HFFc6 (cell line): ENCODE measurements at places on chromosomes 3 and 15.

GRCh38 chr15:99978426-99978825, 245.2 kb upstream of the LYSMD4 start:
- no peak overlapping the region for H3K27ac ChIP-seq
- peaks cover 8% of the 10 kb centered on the region for H3K27me3 ChIP-seq
- H3K4me1 ChIP-seq, result no peaks in the 10 kb centered on the region
- no peak overlapping the region for H3K4me3 ChIP-seq

DNA sequence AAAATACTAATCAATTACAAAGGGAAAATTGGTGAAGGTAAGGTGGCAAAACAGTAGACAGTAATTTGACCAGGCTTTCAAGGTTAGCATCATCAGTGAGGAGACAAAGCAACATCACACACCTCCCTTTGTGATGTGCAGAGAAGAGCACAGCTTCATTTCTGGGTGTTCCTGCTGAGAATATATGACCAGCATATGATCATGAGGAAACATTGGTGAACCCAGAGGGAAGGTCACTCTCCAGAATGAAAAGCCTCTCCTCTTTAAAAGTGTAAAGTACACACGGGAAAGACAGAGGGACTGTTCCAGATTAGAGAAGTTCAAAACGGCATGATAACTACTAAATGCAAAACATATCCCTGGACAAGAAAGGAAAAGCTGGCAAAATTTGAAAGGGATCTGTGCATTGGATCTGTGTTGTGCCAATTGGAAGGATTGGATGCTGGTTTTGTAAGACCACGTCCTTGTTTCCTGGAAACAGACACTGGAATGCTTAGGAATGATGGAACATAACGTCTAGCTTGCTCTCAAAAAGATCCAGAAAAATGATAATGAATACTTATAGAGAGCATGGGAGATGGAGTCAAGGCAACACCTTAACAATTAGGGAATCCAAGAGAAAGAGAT, 80.6 kb upstream of the MITF start:
- H3K4me3 ChIP-seq, result no peak overlapping the region
- DNase-seq, result no peak
- H3K4me1 ChIP-seq, result no peaks in the 10 kb centered on the region
- no peak overlapping the region for H3K27ac ChIP-seq
- H3K27me3 ChIP-seq, result peaks cover 13% of the 10 kb centered on the region

GRCh38 chr15:28912422-28912821, 26.6 kb downstream of the APBA2 start:
- H3K4me3 ChIP-seq, result no peak overlapping the region
- H3K4me1 ChIP-seq, result no peaks in the 10 kb centered on the region

DNA sequence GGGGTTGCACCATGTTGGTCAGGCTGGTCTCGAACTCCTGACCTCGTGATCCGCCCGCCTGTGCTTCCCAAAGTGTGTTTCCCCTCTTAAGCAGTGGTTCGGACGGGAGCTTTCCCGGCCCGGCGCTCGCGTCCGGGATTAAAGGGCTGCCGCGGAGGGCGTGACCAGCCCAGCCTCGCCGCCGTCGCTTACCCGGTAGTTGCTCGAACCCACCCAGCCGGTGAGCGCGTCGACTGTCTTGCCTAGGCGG, 513 bp downstream of the CLASP2 start:
- H3K36me3 ChIP-seq, result no peaks in the 10 kb centered on the region
- H3K27me3 ChIP-seq, result no peaks in the 10 kb centered on the region; the same call in 1 of the 2 replicates
- peak overlapping the region; percentile 94 for H3K27ac ChIP-seq
- H3K4me3 ChIP-seq, result no peak overlapping the region

DNA sequence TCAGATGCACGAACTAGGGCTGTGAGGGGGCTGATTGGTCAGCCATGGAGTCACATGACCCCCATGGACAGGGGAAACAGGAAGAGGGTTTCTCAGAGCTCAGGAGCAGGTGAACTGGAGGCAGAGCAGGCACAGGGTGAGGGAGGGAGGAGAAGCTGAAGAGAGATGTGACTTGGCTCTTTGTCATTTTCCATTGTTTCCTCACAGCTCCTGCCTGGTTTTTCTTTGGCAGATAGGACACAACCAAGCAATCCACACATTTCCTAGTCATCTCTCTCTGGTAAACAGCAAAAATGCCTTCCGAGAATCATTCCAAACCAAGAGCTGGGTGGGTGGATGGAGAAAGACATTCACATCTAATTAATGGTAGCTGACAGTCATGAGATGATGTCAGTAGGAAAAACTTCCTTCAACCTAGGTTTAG, 43.4 kb upstream of the LMCD1 start:
- H3K27ac ChIP-seq, result peak overlapping the region; percentile 96
- DNase-seq, result peak; percentile 39
- H3K27me3 ChIP-seq, result 0 out of 2 replicates have a peak, but pooled peaks cover 1% of the 10 kb centered on the region
- H3K36me3 ChIP-seq, result peaks cover 3% of the 10 kb centered on the region; the same call in 1 of the 2 replicates
- peaks cover 70% of the 10 kb centered on the region for H3K4me1 ChIP-seq

DNA sequence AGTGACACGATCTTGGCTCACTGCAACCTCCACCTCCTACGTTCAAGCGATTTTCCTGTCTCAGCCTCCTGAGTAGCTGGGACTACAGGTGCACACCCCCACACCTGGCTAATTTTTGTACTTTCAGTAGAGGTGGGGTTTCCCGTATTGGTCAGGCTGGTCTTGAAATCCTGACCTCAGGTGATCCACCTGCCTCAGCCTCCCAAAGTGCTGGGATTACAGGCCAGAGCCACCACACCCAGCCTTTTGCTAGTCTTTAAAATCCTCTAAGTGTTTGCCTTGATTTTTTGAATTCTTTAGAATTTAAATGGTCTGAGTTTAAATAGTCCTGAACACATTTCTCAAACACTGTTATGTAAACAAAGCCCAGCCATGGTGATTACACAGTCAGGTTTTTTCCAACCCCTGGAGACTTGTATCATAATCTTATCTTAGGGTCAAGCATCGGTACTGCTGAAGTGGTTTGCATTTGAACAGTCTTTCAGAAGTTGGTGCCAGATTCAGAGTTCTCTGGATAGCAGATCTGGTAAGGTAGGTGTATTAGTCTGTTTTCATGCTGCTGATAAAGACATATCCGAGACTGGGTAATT, 28.2 kb upstream of the PIAS1 start:
- no peaks in the 10 kb centered on the region; the same call in 1 of the 2 replicates for H3K36me3 ChIP-seq
- H3K27me3 ChIP-seq, result peaks cover 20% of the 10 kb centered on the region
- no peak overlapping the region for H3K4me3 ChIP-seq
- DNase-seq, result peak; percentile 16
- peak overlapping the region; percentile 1; the same call in 1 of the 2 replicates for H3K27ac ChIP-seq
- no peaks in the 10 kb centered on the region for H3K4me1 ChIP-seq

GRCh38 chr3:127093312-127093711, 99.6 kb upstream of the PRR23E start:
- no peak overlapping the region for H3K27ac ChIP-seq
- no peak overlapping the region for H3K4me3 ChIP-seq
- no peaks in the 10 kb centered on the region for H3K4me1 ChIP-seq
- DNase-seq, result no peak
- no peaks in the 10 kb centered on the region for H3K36me3 ChIP-seq

DNA sequence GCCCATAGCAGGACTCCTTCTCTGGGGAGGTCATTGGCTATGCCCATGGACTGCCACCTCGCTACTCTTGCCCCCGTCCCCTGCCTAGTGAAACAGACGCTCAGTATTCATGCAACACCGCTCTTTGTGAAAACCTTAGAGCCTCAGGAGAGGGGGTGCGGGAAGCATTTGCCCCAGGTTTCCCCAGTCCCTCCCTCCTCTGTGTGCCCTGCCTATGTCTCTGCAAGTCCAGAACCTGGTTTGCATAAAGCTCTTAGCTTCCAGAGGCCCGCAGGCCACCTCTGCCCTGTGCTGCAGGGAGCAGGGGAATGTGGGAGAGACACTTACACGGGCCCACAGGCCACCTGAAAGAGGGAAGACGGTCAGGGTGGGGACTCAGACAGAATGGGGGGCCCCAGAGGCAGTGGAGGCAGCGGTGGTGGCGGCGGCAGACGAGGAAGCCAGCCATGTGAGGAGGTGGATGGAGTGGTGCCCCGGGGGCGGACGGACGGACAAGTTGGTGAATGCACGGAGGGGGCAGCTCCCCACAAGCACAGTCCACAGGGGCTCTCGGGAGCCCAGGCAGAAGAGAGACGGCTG, 33.8 kb upstream of the CTSH start:
- H3K27ac ChIP-seq, result peak overlapping the region; percentile 60
- H3K4me1 ChIP-seq, result peaks cover 11% of the 10 kb centered on the region
- peaks cover 20% of the 10 kb centered on the region for H3K27me3 ChIP-seq

DNA sequence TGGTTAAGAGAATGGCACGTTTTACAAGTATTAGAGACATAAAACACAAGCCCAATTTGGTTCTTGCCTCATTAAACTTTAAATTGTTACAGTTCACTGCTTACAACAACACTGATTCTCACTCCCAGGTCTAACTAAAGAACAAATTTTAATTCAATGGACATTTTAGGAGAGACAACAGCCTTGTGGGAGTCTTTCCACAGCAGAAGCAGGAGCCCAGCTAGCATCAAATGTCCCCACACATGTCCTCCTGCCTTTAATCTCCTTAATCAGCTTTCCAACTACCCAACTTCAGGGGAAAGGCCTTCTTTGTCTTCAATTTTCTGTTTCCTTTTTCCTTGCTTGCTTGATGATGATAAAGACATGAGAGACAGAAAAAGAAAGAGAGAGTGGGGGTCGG, 287.8 kb upstream of the WNT5A start:
- no peak for DNase-seq
- no peaks in the 10 kb centered on the region for H3K4me1 ChIP-seq
- no peaks in the 10 kb centered on the region for H3K36me3 ChIP-seq
- no peak overlapping the region for H3K4me3 ChIP-seq
- peaks cover 5% of the 10 kb centered on the region for H3K27me3 ChIP-seq
- no peak overlapping the region for H3K27ac ChIP-seq

DNA sequence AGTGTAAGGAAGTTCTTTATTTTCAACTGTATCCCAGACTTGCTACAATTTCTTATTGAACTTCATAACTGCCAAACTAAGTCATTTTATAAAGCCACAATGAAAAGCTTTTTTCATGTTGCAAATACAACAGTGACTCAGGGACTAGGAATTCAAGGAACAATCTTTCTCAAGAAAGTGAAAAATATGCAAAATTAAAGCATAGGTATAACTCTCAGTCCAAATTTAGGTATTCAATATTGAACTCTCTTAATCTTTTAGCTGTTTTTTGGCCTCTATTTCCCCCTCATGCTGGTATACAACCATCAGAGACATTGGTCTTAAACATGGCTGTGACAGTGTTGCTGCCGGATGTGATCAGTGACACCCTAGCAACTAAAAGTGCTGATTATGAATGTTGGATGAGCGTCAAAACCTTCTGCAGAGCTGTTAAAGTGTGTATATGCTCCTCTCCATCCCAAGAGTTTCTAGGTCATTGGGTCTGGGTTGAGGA, 476.9 kb downstream of the ZNF385D start:
- peaks cover 50% of the 10 kb centered on the region for H3K4me1 ChIP-seq
- peak overlapping the region; percentile 84 for H3K27ac ChIP-seq
- peaks cover 17% of the 10 kb centered on the region; the same call in 1 of the 2 replicates for H3K36me3 ChIP-seq
- no peak for DNase-seq
- H3K4me3 ChIP-seq, result no peak overlapping the region; the same call in 1 of the 2 replicates

- H3K27me3 ChIP-seq, result peaks cover 3% of the 10 kb centered on the region
- H3K36me3 ChIP-seq, result no peaks in the 10 kb centered on the region
- H3K4me1 ChIP-seq, result peaks cover 32% of the 10 kb centered on the region
- no peak overlapping the region for H3K4me3 ChIP-seq
- no peak overlapping the region for H3K27ac ChIP-seq
Observed at GRCh38 chr15:63434576-63435186, 53.0 kb upstream of the CA12 start.

GRCh38 chr3:122745369-122746021, 48.1 kb downstream of the HSPBAP1 start:
- H3K4me1 ChIP-seq, result peaks cover 13% of the 10 kb centered on the region
- peak; percentile 49 for DNase-seq
- H3K27me3 ChIP-seq, result no peaks in the 10 kb centered on the region
- H3K4me3 ChIP-seq, result no peak overlapping the region

DNA sequence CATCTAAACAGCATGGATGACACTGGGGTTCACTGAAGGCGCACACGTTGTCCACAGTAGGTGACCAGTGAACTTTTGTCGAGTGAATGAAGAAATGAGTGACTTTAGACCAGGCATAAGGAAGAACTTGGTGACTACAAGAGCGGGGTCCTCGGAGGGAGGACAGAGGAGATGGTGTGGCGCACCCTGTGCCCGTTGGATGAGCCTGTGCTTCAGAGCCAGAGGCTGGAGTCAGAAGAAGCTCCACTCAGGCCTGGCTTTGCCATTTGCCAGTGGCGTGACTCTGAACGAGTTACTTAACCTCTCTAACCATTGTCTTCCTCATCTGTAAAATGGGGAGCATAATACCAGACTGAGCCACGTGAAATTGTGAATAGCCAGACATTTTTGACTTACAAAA, 42.2 kb downstream of the MUC4 start:
- H3K27me3 ChIP-seq, result peaks cover 4% of the 10 kb centered on the region
- no peak overlapping the region for H3K4me3 ChIP-seq
- no peaks in the 10 kb centered on the region for H3K4me1 ChIP-seq
- DNase-seq, result no peak

- no peak overlapping the region for H3K4me3 ChIP-seq
- no peaks in the 10 kb centered on the region for H3K4me1 ChIP-seq
- H3K36me3 ChIP-seq, result no peaks in the 10 kb centered on the region
- no peak for DNase-seq
- peaks cover 19% of the 10 kb centered on the region for H3K27me3 ChIP-seq
Observed at GRCh38 chr15:101773496-101774100, 29.7 kb upstream of the OR4F6 start.

DNA sequence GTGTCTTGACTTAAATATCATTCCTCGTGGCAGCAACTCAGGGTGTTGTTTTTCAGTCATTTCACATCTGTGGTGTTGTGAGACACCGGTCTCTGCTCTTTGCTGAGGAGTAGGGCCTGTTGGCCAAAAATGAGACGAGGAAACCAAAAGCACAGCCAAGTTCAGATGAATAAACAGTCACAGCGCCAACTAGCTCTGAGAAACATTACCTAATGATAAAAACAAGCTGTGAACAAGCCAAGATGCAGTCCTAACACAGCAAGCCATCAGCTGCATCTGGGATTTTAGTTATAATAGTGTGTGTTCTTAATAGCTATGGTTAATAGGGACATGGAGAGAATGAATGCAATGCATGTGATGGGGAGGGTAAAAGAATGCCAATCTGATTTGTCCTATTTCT, 843.4 kb upstream of the DPPA4 start:
- peaks cover 21% of the 10 kb centered on the region for H3K4me1 ChIP-seq
- H3K27ac ChIP-seq, result peak overlapping the region; percentile 5; the same call in 1 of the 2 replicates
- H3K27me3 ChIP-seq, result peaks cover 1% of the 10 kb centered on the region; the same call in 1 of the 2 replicates
- no peak for DNase-seq
- H3K36me3 ChIP-seq, result no peaks in the 10 kb centered on the region

- peaks cover 10% of the 10 kb centered on the region for H3K4me1 ChIP-seq
- DNase-seq, result no peak
- no peak overlapping the region for H3K4me3 ChIP-seq
- no peaks in the 10 kb centered on the region for H3K36me3 ChIP-seq
- no peak overlapping the region for H3K27ac ChIP-seq
Observed at GRCh38 chr3:52501046-52501445, 5.9 kb downstream of the STAB1 start.

DNA sequence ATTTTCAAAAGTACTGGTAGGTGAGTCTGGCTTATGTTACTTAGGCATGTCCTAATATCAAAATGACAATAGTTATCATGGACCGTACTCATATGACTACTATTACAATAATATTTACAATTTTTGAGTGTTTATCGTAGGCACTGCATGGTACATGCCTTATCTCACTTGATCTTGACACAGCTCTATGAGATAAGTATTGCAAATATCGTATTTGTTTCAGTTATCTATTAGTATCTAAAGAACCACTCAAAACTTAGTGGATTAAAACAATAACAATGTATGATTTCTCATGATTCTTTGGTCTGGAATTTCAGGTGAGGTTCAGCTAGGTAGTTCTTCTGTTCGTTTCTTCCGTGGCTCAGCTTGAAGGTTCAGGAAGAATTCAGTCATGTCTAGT, 59.7 kb upstream of the XCR1 start:
- no peak overlapping the region for H3K4me3 ChIP-seq
- no peaks in the 10 kb centered on the region for H3K36me3 ChIP-seq
- no peak for DNase-seq
